ENCODE measurements at places on chromosomes 3 and 15. TPM values are rescaled to one million over a fixed set of nuclear protein-coding genes. Genes with fewer than 3 reads are reported as not detected.
A peak's percentile ranks its signal among the peaks of the same experiment; 100 is the strongest.

- DNase-seq: no peak
Observed at GRCh38 chr3:160451602-160452001, 2.0 kb upstream of the TRIM59 start.

- DNase-seq: no peak
Observed at GRCh38 chr3:18389108-18389733, 35.9 kb downstream of the SATB1 start.

DNA sequence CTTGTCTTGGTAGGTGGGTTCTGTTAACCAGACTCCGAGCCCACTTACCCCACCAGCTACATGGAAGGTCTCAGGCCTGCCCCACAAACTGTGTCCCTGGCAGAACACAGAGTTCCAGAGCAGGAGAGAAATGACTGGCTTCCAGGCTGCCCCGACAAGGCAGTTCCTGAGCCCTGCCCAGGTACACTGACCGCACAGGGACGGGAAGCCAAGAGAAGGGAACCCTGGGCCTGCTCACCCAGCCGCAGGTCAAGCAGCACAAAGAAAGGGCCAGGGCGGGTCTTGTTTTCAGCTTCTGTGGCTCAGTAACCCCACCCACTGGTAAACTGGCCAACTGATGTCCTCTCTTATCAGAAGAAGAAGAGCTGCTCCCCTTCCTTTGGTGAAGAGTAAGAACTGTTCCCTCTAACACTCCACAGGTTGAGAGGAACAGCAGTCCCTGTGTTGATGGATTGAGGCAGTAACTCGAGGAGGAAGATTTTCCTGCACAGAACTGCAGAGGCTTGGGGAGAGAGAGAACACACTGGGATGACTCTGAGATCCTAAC lies 68.4 kb downstream of the CRTC3 start:
- no peak for DNase-seq

DNA sequence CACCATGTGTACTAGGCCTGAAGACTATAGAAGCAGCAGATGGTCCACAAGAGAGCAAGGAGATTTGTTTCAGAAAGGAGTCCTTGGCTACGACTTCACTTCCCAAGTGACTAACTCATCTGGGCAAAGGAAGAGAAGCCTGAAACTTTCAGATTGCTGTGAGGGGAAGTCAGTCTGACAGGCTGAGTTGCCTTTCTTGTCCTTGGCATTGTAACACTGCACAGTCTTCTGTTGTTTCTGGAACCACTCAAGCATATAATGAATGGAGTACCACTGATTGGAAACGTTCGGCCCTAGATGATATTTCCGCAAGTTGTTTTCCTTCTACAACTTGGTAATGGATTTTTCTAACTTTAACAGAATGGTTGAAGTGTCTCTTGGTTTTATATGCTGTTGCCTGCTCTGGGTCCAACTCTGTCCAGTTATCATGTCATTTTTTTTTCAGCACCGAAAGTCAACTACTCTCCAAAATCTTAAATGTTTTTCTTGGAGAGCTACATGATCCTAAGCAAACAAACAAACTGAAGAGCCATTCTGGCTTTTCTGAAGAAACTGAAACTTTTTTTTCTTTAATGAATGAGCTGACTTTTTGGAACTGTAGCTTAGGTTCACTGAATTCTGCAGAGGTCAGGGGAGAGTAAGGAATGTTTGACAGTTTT lies 685.7 kb downstream of the MECOM start:
- DNase-seq: peak; percentile 33

DNA sequence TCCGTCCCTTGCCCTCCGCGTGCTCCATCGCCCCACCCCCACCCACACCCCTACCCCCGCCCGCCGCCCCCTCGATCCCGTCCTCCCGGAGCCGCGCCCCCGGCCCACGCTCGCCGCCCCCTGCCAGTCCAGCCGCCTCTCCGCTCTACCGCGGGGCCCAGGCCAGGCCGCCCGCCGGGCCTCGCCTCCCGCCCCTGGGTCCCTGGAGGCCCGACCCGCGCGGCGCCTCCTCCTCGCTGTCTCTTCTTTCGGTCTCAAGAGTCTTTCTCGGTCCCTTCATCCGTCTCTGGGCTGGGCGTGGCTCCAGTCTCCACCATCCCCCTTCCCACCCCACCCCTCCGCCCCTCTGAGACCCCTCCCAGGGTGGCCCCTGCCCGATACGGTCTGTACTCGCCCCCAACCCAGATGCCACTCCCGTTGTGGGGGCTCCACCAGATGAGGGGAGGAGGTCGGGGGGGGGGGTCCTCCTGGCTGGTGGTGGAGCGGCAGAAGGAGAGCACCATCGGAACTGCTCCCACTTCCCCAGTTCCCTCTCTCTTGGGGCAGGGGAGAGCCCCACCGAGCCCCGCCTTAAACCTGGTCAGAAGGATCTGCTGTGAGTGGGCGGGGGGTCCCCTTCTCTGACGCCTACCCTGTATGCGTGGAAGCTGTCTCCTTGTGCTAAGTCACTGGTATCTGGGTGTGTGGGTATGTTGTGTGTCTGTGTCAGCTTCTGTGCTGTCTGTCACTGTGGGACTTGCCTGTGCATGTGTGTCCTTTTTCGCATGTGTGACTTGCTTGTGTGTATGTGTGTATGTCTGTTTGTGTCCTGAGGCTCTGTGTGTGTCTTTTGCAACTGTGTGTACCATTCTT lies 1.0 kb downstream of the PRKCD start:
- no peak for DNase-seq

Gene MYLK
- total RNA-seq: 484 TPM

GRCh38 chr3:195580744-195581443 lies 2.8 kb downstream of the APOD start:
- DNase-seq: no peak

Gene PROS1
- total RNA-seq: 81.1 TPM

DNA sequence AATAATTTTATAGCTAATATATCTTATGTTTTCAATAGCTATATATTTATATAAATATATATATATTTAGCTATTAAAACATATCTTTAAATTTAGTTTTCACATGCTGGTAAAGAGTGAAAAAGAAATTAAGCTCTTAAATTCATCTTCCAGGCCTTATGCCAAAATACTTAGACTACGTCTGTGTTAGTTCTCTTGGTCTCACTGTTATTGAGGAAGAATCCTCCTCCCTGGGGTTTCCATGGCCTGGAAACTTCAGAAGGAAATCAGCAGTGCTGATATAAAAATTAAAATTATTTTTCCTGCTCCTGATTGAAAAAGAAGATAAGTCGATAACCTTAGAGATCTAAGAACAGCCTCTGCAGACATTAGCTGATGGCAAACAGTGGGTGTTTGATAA lies 225.1 kb upstream of the LMCD1 start:
- DNase-seq: no peak

- DNase-seq: peak; percentile 76
Observed at GRCh38 chr3:170418422-170419398, at the start of gene CLDN11. Gene CLDN11, plus strand, starts transcription at chr3:170418868. Its CDS starts 199 bp downstream, at chr3:170419067.

- no peak for DNase-seq
Observed at GRCh38 chr3:132783152-132783551, 60.9 kb upstream of the NPHP3 start.

Gene ADAMTS9
- total RNA-seq: 161 TPM

DNA sequence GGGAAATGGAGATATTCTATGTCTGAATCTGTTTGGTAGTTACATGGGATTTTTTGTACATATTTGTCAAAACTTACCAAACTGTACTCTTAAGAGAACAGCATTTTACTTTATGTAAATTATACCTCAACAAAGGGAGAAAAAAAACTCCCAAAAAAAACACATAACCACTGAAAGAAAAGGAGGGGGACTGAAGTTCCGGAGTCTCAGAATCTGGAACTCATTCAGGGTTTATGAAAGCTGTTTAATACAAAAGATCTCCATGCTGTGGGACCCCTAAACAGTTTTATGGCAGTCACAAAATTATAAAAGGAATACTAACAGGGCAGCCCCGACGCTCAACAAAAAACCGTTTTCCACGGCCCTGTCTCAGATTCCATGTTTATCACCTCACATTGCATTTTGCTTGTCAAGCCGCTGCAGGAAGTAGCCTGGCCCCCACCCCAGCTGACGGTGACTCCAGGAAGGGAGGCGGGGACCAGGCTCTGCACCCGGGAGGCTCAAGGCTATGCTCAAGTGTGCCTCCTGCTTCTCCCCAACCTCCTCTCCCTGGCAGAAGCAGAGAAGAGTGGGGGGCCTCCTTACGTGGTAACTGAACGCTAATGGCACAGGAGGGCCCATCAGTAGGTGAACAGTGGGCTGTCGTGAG lies 29.3 kb downstream of the RFT1 start:
- DNase-seq: no peak

Gene CHRD
- 46.5 TPM for total RNA-seq

Gene PSTPIP1
- total RNA-seq: 42.9 TPM

- no peak for DNase-seq
Observed at GRCh38 chr15:26087881-26088280, 224.8 kb upstream of the ATP10A start.

Gene SLC51A
- 0.49 TPM for total RNA-seq

Gene TRPM1
- total RNA-seq: not detected

GRCh38 chr15:42686281-42686680 lies 50.6 kb downstream of the CDAN1 start:
- no peak for DNase-seq

Gene RAD51
- total RNA-seq: 0.87 TPM

Gene DVL3
- 66.7 TPM for total RNA-seq

DNA sequence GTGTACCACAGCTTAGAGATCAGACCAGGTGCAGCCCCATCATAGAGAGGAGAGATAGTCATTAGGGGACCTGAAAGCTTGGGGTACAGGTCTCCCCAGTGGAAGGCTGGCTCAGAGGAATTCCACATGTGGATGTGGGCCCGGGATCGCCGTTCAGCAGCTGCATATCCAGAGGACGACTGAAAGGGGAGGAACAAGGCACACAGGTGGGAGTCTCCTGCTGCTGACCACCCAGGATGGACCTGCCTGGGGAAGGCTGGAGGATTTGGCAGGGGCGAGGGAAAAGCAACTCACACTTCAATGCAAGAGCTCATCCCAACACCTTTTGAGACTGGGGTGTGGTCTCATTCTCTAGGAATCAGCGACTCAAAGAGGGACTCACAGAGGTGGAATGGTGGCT lies 25.0 kb upstream of the MRPS22 start:
- no peak for DNase-seq

DNA sequence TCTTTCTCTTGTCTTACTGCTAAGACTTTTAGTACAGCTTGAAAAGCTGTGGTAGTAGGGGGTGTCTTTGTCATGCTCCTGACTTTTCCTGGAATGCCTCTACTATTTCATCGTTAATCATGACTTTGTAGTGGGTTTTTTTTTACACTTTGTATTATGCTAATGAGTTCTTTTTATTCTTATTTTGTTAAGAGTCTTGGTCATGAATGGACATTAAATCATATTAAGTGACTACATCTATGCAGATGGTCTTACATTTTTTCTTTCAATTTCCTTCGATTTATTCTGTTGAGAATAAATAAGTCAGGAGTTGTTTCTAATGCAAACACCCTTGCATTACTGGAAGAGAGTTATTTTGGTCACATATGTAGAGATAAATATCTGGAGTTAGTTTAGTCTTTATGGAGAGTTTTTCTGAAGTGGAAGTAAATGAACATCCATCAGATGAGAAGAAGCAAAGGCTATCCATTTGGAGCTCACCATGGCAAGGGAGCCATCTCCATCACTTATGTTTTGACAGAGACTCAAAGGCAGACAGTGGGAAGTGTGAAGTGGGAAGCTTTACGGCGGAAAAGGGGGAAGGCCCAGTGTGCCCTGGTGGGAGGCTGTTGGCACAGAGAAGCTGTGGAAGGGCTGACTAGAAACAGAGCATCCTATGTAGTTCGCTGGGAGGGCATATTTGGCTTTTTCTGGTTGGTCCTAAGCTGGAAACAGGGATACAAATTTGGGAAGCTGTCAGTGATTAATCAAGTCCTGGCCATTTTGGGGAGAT lies 73.1 kb upstream of the PRR23E start:
- DNase-seq: no peak

DNA sequence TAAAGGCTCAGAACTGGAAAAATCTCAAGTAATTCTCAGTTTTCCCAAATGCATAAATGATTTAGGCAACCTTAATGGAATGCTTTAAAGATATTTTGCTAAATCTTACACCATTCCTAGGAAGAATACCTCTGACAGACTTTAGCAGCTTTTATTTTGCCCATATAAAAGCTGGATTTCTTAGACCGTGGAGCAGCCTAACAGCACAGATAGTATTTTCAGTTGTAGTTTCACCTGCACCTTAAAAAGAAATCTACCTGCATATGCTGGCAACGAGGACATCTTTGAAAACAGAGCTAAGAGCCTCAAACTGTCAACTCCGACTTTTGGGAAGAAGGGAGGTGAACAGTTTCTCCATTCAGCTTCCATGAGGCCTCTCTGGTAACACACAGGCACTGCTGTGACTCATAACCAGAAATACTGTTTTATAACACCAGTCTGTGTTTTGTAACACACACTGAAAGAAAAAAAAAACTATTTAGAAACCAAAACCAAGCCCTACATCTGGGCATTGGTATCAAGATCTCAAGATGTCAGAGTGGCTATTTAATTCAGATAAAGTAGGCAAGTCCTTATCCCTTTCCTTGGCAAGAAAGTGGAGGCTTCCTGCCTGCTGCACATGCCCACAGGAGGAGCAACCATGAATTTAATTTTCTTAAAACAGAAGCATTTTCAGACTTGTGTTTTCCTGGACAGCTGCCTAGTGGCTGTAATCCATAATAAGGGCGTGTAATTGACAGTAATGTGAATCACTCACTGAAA lies 181.5 kb upstream of the ICE2 start:
- no peak for DNase-seq

DNA sequence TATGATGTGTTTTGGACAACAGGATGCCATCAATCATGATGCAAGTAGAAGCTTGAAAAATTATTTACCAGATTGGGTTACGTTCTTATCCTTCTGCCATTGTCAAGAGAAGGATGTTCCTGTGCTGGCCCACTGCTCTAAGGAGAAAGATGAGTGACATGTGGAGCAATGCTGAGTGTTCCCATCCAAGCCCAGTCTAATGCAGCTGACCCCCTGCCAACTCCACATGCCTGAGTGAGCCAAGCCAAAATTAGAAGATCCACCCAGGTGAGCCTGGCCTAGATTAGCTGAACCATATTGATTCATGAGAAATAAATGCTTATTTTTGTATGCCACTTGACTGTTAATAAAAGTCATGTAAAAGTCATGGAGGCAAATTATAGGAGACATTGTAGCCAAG lies 446.5 kb downstream of the CNTN3 start:
- no peak for DNase-seq

Gene IL5RA
- total RNA-seq: 0.18 TPM

Gene ZNF774
- total RNA-seq: 7.4 TPM

GRCh38 chr3:83946049-83946448 lies 1012.7 kb upstream of the CADM2 start:
- no peak for DNase-seq

- DNase-seq: no peak
Observed at GRCh38 chr3:39378088-39378487, 5.1 kb upstream of the SLC25A38 start.

DNA sequence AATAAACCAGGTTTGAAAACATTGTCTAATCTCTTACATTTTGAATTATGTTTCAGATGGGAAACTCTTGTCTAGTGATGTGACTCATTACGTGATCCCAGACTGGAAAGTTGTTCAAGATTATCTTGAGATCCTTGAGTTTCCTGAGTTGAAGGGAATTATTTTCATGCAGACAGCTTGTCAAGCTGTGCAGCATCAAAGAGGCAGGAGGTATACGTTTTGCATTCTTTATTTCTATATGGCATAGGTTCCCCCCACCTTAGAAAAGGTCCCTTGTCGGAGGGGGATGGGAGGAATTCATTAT lies 1.5 kb downstream of the DIS3L start:
- no peak for DNase-seq

Measured in aorta (tissue), 5 donors.